ENCODE measurements at places on chromosomes 6 and 20.

DNA sequence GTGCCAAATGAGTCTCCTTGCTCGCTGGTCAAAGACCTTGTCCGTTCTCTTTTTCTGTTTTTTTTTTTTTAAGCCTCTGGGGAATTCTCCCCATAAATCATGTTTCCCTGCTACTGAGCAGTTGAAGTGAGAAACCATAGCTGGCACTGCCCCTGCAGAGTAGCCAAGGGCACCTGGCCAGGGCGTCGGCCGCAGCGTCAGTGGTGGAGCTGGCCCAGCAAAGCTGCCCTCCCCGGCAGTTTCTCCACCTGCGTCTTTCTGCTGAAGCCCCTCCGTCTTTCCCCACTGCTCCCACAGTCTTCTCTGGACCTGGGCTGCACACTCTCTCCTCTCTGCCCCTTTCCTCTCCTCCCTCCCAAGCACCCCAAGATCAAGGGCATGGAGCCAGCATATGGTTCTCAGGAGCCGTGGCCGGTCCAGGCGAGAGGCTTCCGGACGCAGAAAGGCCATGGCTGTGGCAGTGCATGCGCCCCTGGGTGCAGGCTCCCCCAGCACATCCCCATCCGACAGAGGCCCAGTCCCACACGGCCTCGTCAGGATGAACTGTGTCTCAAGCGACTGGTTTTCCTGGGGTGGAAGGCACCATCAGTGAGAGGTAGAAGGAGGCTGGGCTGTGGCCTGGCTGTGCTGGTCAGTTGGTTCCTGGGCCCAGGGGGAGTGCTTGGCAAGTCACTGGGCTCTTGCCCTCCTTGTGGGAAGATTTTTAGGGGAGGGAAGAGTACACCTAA, 218.1 kb downstream of the ERMARD start:
- DNase-seq: no peak

GRCh38 chr6:1482381-1483166, 93.2 kb downstream of the FOXF2 start:
- no peak for DNase-seq

- no peak for DNase-seq
Observed at GRCh38 chr6:6612308-6612707, 23.8 kb downstream of the LY86 start.

DNA sequence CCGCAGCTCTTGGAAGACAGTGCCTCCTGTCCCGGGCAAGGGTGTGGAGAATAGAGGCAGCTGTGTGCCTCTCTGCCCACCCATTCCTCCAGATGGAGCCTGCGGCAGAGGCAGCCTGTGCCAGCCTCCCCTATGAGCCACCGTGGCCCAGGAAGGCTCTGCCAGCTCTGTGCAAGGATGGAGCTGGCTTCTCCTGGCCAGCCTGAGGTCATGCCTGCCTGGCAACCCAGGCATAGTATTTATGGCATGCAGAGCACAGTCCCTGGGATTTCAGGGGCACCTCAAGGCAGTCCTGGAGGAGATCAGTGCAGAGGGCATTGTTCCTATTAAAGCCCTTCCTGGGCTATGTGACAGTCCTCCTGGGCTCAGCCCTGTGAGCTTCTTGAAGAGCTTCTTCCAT, 1.5 kb downstream of the EPB41L1 start:
- no peak for DNase-seq

GRCh38 chr6:13038741-13039190, 289.6 kb downstream of the TBC1D7 start:
- no peak for DNase-seq

DNA sequence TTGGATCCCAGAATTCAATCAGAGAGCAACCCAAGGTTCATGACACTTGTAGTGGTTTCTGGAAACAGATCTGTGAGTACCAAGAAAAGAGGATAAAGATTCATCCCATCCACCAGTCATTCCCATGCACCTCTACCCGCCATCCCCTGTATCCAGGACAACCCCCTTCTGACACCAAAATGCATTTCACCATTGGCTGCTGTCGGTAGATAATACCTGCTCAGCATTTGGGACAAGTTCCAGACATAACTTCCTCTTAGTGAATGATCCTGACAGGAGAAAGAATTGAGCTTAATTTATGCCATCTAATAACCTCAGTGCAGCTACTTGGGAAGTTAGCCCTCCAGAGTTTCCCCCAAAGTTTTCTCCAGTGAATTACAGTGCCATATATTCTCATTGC, 329.1 kb downstream of the ZFAND3 start:
- DNase-seq: no peak

DNA sequence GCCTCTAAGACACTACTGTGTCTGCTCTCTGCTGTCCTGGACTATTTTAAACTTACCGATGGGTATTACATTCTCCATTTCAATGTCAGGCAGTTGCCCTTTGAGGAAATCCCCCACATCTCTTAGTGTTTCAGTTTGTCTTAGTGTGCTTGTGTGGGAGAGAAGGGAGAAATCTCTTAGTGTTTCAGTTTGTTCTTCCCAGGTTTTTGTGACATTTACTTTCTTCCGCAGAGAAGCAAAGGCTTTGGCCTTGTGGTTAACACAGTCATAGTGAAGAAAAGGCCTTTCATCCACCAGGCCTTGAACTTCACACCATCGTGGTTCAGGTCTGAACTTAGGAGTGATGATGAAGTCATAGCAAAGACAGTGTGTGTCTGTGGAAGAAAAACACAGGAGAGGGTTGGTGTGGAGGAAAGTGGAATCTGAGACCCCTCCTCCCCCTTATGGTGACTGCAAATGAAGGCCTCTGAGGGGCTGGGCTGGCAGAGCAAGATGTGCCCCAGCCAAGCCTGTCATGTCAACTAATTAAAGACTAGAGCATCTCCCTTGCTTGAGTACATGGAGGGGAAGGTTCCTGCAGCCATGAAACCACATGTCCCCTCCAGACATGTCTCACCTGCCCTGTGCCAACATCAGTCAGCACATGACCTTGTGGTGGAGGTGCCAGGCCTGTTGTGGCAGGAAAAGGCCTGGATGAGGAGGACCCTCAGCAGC, 23.9 kb downstream of the RAET1L start:
- DNase-seq: no peak

DNA sequence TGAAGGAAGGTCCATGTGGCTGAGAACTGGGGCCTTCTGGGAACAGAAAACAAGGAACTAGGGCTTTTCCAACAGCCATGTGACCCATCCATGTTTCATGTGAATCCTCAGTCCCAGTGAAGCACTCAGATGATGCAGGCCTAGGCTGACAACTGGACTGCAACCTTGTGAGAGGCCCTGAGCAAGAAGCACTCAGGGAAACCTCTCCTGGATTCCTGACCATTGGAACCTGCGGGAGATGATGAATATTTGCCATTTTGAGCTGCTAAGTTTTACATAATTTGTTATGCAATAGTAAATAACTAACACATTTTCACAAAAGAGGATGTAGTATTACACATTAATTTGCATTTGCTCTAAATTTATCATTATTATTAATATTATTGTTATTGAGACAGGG, 38.4 kb upstream of the HLA-G start:
- no peak for DNase-seq

DNA sequence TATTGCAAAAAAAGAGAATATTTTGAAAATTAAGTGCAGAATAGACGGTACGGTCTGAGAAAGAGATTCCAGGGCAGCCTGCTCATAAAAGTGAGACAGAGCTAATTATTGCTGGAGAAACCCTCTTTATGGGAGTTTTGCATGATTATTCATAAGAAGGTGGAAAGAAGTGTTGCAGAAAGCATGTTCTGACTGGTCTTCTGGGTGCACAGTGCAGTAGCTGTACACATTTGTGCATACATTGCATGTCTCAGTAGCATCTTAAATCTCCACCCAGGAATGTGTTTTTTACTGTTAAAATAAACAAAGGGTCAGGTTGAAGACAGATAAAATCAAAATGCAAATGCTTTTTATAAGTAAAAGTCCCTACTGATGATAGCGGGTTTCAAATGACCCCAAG, 1813.6 kb upstream of the DEFB115 start:
- DNase-seq: no peak

DNA sequence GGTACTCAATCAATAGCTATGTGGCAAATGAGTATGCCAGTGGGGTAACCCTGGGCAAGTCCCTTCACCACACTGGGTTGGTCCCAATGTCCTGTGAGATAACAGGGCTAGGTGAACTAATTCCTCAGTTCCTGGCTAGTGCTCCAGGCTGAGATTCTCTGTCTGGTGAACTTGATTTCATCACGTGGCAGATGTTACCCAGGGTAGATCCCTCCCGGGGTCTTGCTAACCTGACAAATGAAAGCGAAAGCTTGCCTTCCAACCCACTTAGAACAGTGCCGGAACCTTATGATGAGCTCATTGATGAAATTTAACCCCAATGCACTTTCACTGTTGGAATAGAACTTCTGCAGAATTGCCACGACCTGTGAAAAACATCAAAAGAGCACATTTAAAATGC, 6.6 kb upstream of the ANKRD60 start:
- no peak for DNase-seq

GRCh38 chr6:122610690-122611455, 668 bp downstream of the PKIB start:
- peak; percentile 17 for DNase-seq

GRCh38 chr20:37651932-37652331, 41.9 kb upstream of the CTNNBL1 start:
- no peak for DNase-seq

GRCh38 chr6:168713839-168714238, 272.9 kb downstream of the SMOC2 start:
- DNase-seq: no peak

- DNase-seq: no peak
Observed at GRCh38 chr6:152954443-152954842, 28.4 kb downstream of the FBXO5 start.

- no peak for DNase-seq
Observed at GRCh38 chr20:17066902-17067301, 159.9 kb upstream of the PCSK2 start.

DNA sequence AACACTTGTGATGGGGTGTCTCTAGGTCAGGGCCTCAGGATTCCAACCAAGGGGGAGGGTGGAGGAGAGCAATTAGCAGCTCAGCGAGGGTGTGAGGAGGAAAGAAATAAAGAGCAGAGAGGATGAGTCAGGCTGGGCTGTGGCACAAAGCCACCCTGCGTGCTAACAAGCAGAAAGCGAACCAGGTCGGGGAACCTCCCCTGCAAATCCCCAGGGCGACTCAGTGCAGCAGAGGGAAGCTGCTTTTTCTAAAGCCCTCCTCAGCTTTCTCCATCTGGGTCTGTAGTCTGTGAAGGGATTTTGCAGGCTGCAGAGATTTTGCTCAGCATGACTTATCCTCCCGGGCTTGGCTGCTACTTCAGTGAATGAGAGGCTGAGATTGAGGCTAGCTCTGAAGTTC, 6.6 kb upstream of the SPO11 start:
- DNase-seq: peak; percentile 63

DNA sequence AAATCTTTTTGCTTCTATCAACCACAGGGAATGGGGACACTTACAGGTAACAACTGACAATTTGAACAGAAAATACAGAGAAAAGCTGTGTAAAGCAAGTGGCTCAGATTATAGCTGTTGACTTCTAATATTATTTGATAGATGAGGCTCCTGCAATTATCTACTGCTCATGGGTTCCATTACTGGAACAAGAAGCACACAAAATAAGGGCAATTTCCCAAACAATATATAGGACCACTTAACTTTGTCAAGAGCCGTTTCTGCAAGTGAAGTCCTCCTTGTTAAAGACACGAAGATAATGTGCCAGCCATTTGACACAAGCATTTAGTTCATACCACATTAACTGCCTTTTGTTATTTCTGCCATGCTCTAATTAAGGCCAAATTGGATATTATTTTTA, 315.5 kb upstream of the ARID1B start:
- DNase-seq: no peak

DNA sequence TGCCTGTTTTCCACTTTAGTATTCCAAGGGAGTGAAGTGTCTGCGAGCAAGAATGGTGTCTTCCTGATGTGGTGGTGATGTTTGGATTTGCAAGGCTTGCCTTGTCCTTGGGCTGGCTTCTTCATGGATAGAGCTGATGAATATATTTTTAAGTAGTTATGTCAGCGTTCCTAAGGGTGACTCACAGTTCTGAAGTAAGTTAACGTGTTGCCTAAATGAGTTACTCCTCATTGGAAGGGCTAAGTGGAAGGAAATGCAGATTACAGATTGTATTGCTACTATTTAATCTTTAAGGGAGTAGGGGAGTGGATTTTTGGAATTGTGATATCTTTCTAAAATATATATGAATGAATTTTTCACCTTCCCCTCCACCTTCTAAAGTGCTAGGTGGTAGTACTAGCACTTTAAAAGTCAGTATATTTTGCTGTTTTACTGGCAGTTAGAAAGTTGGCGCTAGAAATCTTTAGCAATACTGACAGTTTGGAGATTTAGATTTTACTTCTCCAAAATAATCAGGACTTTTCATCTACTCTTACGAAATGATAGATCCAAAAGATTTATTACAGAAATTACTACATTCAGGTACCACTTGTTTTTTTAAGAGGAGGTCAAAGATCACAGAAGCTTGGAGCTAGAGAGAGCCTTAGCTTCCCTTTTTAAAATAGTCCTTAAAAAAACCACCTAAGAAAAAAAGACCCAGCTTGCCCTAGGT, 197.4 kb downstream of the JARID2 start:
- no peak for DNase-seq

GRCh38 chr20:35226126-35226883, at the start of gene MMP24:
MMP24 (plus strand) TSS chr20:35226690; CDS start chr20:35226739, 49 bp downstream.
- DNase-seq: no peak

DNA sequence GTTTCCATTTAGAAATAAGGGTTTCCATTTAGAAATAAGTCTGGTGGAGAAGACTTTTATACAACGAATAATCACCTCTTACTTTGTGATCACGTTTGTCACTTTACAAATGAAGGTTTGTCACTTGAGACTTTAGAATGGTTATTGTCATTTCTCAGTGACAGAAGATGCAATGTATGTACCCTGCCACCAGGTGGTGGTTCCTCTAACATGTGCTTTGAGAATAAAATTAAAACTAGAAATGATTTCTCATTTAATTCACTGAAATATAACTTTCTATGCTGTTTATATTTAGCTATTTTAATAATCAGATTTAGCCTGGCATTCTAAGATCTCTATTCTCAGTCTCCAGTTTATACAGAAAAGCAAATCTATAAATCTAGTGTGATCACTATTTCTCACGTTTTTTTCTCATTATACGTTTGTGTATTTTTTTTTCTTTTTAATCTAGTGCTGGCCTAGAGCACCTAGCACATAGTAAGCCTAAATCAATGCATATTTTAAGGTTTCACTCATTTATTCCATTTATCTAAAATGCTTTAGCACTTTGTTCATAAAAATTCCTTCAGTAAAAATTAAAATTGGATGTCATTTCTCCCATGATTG, 57.4 kb upstream of the TFAP2D start:
- DNase-seq: no peak
